ENCODE measurements at places on chromosomes 3 and 15. TPM values are rescaled to one million over a fixed set of nuclear protein-coding genes. Genes with fewer than 3 reads are reported as not detected.

DNA sequence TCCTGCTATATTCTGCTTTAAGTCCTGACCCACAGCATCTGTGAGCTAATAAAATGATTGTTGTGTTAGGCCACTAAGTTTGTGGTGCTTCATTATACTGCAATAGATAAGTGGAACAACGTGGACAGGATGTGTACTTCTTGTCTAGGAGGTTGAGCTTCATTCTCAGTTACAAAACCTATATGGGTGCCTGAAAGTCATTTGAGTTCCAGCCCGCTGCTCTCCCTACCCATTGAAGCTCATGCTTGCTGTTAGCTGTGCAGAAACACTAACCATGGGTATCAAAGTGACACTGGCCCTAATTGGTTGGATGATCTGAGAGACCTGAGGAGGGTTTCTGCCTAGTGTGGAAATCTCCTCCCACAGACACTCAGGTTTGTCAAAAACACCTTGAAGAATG lies 357.2 kb downstream of the PDCD6IP start:
- no peak for DNase-seq

GRCh38 chr3:130933801-130934345 lies 40.0 kb downstream of the ATP2C1 start:
- no peak for DNase-seq

- DNase-seq = no peak
These were observed 85.0 kb upstream of the PLXNA1 start for GRCh38 chr3:126897943-126898342.

DNA sequence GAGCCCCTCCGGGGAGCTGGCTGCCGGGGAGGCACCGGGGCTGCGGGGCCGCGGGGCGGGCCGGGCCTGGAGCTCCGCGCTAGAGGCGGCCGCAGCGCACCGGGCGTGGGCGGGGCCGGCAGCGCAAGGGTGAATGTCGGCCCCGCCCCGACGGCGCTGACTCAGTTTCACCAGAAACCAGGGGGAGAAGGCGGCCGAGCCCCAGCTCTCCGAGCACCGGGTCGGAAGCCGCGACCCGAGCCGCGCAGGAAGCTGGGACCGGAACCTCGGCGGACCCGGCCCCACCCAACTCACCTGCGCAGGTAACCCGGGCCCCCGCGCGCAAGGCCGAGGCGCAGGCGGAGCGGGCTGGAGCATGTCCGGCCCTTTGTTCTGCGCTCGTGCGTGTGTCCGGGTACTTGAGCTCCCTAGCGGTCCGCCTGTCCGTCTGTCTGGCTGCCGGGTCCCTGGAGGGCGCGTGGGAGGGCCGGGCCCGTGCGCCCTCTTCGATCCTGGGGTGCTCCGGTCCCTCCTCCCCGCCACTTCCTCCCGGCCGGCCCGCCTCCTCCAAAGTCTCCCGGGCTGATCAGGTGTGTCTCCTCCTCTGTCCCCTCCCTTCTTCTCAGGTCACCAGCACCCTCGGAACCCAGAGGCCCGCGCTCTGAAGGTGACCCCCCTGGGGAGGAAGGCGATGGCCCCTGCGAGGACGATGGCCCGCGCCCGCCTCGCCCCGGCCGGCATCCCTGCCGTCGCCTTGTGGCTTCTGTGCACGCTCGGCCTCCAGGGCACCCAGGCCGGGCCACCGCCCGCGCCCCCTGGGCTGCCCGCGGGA lies at the start of gene SPINT1:
Gene SPINT1 (plus strand): TSS at position 164 of the 811 bp plus-strand sequence. CDS start 507 bp downstream, at position 671.
- peak; percentile 28 for DNase-seq

GRCh38 chr3:46960081-46960701 lies 16.4 kb downstream of the CCDC12 start:
- no peak for DNase-seq

- no peak for DNase-seq
These were observed 161.1 kb upstream of the UBE2E1 start for GRCh38 chr3:23644676-23645075.

The TGM4 gene
- 0.05 TPM for polyA plus RNA-seq

The FSTL1 gene
- polyA plus RNA-seq = 549 TPM

DNA sequence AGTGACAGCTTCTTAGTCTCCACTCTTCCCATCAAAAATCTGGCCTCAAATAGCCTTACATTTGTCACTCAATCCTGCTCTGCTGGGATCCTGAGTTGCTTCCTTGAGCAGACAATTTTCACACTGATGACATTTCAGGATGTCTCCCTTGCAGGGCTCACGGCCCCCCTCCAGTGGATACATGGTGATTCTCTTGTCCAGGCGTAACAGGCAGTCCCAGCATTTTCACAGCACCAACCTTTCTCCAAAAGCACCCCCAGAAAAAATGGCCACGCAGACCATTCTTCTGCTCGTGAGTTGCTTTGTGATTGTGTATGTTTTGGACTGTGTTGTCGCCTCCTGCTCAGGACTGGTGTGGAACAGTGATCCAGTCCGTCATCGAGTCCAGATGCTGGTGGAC lies 47.4 kb upstream of the WNT7A start:
- DNase-seq = no peak

The SAMMSON gene
- not detected for polyA plus RNA-seq

- no peak for DNase-seq
These were observed 7.2 kb upstream of the OTOL1 start for GRCh38 chr3:161489395-161489794.

The SLC27A2 gene
- polyA plus RNA-seq = 60.4 TPM

DNA sequence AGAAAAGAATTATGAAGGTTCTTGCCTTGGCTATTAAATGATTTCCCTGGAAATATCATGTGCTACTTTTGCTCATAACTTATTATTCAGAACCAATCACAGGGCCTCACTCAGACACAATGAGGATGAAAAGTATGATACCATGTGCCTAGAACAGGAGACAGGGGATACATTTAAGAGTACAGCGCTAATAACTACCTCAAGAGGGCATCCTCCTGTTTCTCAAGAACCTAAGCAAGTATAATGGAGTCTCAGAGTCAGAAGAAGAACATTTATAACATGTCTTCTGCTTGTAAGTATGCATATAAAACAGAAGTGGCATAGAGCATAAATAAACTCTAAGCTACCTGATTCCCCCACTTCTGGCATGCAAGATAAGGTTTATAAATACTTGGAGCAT lies 125.4 kb upstream of the MME start:
- no peak for DNase-seq

- no peak for DNase-seq
These were observed 16.0 kb downstream of the H1-8 start for GRCh38 chr3:129558772-129559564.

DNA sequence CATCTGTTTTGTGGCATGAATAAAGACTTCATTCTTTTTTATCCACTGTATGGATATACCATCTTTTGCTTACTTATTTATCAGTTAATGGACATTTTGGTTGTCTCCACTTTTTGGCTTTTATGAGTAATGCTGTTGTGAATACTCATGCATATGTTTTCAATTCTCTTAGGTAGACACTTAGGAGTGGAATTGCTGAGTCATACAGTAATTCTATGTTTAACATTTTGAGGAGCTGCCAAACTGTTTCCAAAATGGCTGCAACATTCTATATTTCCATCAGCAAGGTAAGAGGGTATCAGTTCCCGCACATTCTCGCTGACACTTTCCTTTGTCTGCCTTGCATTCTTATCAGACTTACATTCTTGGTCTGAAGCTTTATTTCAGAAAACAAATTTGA lies 191.1 kb downstream of the WNT5A start:
- DNase-seq = no peak

DNA sequence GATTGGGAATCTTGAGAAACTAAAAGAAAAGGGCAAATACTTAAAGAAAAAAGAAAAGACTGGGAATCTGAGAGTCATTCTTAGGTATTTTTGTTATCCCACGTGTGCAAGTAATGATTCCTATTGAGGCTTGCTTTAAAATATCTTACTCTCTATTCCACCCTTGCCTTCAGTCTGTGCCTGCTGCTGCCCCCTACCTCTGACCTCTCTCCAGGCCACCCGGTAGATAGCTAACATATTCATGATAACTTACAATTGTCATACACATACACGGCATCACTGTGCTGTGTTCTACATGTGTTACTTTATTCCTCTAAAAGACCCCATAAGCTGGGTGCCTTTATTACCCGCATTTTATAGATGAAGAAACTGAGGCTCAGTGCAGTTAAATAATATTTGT lies 27.8 kb upstream of the ATP13A3 start:
- DNase-seq = no peak

The MYRIP gene
- polyA plus RNA-seq = 2.0 TPM

DNA sequence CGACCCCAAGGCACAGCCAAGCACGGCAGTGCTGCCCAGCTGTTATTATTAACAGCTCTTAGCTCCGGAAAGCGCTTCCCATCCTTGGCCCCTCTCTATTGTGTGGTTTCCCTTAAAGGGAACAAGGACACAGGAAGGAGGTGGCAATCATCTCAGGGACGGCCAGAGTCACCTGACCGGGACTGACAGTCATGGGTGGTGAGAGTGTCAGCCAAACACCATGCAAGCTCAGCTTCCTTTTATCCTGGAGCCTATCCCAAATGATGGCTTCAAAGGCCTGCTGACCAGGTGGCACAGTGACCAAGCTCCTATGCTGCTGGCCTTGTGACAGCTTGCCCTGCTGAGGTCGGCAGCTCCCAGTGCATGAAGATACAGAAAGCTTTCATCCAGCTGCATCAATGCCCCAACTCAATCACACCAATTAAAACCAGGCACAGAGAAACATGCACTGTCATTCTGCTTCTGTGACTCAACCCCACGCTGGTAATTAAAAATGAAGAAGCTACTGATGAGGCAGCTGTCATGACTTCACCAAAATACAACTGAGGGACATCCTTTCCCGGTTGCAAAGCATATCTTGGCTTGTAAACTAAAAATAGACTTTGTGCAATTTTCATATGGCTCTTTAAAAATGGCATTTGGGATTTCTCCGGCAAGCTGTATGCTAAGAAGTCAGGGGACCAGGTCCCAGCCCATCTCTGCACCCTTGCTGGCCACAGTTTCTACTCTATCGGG lies 34.0 kb downstream of the PCSK6 start:
- DNase-seq = no peak

The SMCO1 gene
- polyA plus RNA-seq = not detected

DNA sequence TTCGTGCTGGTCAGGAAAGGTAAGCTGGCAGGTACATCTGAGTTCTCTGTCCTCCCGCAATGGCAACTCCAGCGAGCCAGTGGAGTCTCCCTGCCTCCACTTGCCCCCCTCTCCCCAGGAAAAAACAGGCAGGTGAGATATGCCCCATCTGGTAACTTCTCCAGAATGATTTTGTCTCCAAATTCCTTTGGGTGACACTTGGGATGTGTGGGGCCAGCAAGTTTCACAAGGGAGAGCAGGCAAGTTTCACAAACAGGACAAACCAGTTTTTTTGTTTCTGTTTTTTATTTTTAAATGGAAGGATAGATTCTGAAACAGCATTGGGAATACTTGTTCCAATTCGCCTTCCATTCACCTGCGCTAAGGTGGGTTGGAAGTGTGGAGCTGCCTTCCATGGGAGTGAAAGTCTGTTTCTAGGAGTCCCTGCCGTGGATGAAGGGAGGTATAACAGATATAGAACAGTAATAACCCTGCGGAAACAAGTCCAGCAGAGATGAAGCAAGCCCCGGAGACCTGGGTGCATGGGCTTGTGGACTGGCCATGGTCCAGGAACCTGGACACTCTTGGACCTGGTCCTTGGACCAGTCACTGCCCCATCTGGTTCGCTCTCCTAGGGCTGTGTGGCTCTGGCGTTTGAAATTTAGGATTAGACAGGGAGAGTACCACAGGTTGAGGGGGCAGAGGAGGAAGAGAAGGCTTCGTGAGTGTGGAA lies 22.9 kb upstream of the KIF23 start:
- DNase-seq = no peak

DNA sequence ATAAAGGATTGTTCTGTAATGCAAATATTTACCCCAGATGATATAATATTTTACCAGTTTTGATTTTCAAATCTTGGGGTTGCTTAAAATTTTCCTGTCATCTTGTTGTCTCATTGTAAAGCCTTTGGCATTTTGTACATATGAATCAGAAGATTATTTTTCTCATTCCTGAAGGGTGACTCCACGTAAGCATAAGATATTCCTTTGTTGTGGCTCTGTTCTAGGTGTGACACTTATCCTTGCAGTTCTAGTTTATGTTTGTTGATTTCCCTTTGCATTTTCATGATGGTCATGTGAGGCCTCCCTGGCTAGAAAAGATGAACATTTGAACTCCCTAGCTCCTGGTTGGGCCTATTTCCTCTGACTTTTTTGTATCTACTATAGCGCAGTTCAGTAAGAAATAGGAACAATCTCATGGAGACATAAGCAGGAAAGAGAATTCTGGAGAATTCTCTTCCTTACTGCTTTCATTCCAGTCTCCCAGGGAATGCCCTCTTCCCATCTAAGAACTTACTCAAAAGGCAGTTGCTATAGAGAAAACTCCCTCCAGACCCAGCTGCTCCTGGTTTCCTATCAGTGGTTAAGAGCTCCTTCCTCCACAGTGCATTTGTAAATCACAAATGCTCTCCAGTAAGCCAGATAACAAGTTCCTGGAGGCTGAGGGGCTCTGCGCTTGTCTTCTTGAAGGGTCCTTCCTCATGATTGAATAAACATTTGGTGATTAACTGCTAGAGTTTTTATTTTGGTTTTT lies 124.7 kb downstream of the WNT5A start:
- no peak for DNase-seq

DNA sequence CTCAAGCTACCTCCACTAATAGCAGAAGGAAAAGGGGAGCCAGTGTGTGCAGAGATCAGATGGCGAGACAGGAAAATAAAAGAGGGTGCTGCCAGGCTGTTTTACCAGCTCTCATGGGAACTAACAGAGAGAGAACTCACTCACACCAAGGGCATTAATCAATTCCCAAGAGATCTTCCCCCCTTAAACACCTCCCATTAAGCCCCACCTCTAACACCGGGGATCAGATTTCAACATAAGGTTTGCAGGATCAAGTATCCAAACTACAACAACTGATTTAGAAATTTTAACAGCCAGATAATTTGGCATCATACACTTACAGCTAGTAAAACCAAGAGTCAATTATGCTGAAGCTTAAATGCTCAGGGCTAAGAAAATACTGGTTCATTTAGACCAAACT lies 18.9 kb downstream of the CD200 start:
- no peak for DNase-seq

- no peak for DNase-seq
These were observed 6.1 kb downstream of the SHF start for GRCh38 chr15:45181491-45182285.

The SV2B gene
- 0.12 TPM for polyA plus RNA-seq

GRCh38 chr3:196792771-196793170 lies 53.1 kb downstream of the PAK2 start:
- no peak for DNase-seq

DNA sequence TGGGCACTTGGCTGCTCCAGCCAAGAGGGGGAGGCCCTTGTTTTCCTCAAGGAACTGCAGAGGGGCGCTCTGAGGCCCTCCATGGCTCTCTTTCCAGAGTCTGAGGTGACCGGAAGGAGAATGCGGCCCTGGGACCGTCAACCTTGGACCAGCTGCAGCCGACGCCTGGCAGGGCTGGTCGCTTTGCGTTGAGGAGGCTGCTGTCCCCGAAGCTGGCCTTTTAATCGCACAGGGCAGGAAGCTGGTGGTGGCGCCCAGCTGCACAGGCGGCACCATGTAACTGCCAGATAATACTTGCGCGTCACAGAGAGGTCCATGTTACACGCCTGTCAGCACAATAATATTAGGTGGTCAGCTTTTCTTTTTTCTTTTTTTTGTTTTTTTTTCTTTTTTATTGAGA lies 875 bp upstream of the HLTF start:
- DNase-seq = no peak

- no peak for DNase-seq
These were observed 507 bp upstream of the JMJD7 start for GRCh38 chr15:41827290-41827879.

- DNase-seq = peak; percentile 96
These were observed 63.6 kb downstream of the SMAD6 start for GRCh38 chr15:66765478-66766281.

Data from renal pelvis (tissue), 12 donors.